ENCODE measurements at places on chromosomes 5 and 9. TPM values are rescaled to one million over a fixed set of nuclear protein-coding genes. Genes with fewer than 3 reads are reported as not detected.

The POLR1E gene
- total RNA-seq, result 18.0 TPM

The DPYSL3 gene
- total RNA-seq, result 30.7 TPM

DNA sequence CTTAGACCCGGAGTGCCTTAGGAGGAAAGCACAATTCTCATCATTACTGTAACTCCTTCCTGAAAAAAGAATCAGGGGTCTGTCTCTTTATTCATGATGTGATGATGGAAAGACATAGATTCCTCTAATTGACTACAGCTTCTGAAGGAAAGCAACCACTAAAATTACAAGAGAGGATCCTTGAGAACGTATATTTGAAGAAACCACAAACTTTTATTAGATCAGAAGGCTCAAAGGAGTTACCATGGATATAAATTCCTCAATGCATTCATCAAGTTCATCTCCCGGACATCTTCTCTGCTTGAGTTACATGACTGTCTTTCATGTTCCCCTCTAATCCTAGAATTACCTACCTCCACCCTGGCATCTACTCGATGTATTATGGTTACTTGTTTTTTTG lies 104.1 kb upstream of the PAPPA start:
- no peaks in the 10 kb centered on the region for H3K27me3 ChIP-seq
- DNase-seq, result no peak
- H3K36me3 ChIP-seq, result no peaks in the 10 kb centered on the region
- no peak overlapping the region for H3K27ac ChIP-seq
- no peaks in the 10 kb centered on the region for H3K4me1 ChIP-seq

DNA sequence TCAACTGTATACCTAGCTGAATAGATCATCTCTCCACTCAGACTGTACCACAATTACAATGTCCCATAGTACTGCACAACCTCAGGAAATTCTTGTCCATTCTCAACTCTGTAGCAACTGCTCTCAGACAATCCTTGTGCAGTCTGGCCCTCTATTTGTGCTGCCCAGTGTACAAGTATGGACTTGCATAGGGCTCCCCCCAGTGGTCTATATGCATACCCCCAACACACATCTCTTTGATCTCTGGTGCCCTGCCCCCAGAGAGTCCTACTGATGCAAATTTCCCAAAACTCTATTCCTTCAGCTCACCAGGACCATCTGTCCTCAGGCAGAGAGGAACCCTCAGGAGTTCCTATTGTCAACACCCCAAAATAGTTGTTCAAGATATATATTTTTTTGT lies 205.3 kb downstream of the SLCO4C1 start:
- peak; percentile 33 for DNase-seq
- no peaks in the 10 kb centered on the region for H3K4me1 ChIP-seq
- H3K27me3 ChIP-seq, result no peaks in the 10 kb centered on the region
- no peak overlapping the region for H3K4me3 ChIP-seq

The LCP2 gene
- 3.2 TPM for total RNA-seq

GRCh38 chr9:38062498-38063362 lies 6.3 kb downstream of the SHB start:
- H3K27ac ChIP-seq, result no peak overlapping the region
- no peaks in the 10 kb centered on the region for H3K36me3 ChIP-seq
- no peak for DNase-seq

DNA sequence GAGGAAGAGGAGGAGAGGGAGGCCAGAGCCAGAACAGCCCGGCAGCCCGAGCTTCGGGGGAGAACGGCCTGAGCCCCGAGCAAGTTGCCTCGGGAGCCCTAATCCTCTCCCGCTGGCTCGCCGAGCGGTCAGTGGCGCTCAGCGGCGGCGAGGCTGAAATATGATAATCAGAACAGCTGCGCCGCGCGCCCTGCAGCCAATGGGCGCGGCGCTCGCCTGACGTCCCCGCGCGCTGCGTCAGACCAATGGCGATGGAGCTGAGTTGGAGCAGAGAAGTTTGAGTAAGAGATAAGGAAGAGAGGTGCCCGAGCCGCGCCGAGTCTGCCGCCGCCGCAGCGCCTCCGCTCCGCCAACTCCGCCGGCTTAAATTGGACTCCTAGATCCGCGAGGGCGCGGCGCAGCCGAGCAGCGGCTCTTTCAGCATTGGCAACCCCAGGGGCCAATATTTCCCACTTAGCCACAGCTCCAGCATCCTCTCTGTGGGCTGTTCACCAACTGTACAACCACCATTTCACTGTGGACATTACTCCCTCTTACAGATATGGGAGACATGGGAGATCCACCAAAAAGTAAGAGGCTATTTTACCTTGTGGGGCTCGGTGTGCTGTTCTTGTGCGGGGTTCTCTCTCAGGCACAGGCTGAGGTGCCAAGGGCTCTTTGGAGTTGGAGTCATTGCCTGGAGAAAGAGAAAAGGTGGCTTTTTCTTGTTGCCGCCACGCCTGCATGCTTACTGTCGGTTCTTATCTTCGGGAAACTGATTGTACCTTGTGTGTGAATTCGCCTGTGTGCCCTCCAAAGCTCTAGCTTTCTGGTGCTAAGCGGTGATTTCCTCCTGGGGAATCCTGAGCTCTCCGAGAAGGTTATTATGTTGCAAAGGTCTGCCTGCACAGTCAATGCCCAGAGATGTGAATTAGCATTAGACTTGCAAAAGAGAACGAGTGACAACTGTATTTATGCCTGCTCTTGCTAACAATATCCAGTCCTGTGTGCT lies at the start of gene ISL1:
TSS of gene ISL1 (plus strand) at position 318 of the 991 bp plus-strand sequence. CDS start at position 542, 224 bp downstream.
- no peak within 1 kb of the TSS for H3K27ac ChIP-seq
- peak; percentile 61 for DNase-seq
- H3K4me3 ChIP-seq, result no peak within 1 kb of the TSS
- H3K4me1 ChIP-seq, result peaks cover 35% of the 10 kb centered on the region

The TRIM36 gene
- total RNA-seq, result 3.4 TPM

GRCh38 chr9:124496075-124496449 lies 11.1 kb downstream of the NR5A1 start:
- H3K36me3 ChIP-seq, result no peaks in the 10 kb centered on the region
- H3K27ac ChIP-seq, result no peak overlapping the region
- H3K4me1 ChIP-seq, result no peaks in the 10 kb centered on the region

The SUSD3 gene
- total RNA-seq, result 3.6 TPM

GRCh38 chr9:100309992-100310391 lies 42.8 kb downstream of the TEX10 start:
- H3K27ac ChIP-seq, result no peak overlapping the region
- no peaks in the 10 kb centered on the region for H3K36me3 ChIP-seq
- no peaks in the 10 kb centered on the region for H3K4me1 ChIP-seq
- no peaks in the 10 kb centered on the region for H3K27me3 ChIP-seq
- no peak for DNase-seq

The SLC27A6 gene
- not detected for total RNA-seq

DNA sequence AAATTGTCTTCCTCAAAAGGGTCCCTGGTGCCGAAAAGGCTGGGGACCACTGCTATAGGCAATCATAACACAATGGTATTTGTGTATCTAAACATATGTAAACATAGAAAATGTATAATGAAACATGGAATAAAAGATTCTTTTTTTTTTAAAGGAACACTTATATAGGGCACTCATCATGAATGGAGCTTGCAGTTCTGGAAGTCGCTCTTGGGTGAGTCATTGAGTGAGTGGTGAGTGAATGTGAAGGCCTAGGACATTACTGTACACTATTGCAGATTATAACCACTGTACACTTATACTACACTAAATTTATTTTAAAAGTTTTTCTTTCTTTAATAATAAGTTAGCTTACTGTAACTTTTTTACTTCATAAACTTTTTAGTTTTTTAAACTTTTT lies 176.4 kb downstream of the ARRDC3 start:
- H3K4me1 ChIP-seq, result peaks cover 6% of the 10 kb centered on the region
- no peaks in the 10 kb centered on the region for H3K27me3 ChIP-seq
- no peaks in the 10 kb centered on the region for H3K36me3 ChIP-seq
- no peak for DNase-seq

The GLRA1 gene
- total RNA-seq, result not detected

GRCh38 chr9:36870960-36871359 lies 163.1 kb downstream of the PAX5 start:
- H3K27ac ChIP-seq, result no peak overlapping the region
- DNase-seq, result no peak
- no peaks in the 10 kb centered on the region for H3K27me3 ChIP-seq

The NR2F1 gene
- total RNA-seq, result 43.3 TPM

The KCNV2 gene
- total RNA-seq, result not detected

GRCh38 chr9:81776390-81776789 lies 87.0 kb upstream of the TLE1 start:
- no peaks in the 10 kb centered on the region for H3K27me3 ChIP-seq
- H3K4me1 ChIP-seq, result no peaks in the 10 kb centered on the region
- H3K4me3 ChIP-seq, result no peak overlapping the region

DNA sequence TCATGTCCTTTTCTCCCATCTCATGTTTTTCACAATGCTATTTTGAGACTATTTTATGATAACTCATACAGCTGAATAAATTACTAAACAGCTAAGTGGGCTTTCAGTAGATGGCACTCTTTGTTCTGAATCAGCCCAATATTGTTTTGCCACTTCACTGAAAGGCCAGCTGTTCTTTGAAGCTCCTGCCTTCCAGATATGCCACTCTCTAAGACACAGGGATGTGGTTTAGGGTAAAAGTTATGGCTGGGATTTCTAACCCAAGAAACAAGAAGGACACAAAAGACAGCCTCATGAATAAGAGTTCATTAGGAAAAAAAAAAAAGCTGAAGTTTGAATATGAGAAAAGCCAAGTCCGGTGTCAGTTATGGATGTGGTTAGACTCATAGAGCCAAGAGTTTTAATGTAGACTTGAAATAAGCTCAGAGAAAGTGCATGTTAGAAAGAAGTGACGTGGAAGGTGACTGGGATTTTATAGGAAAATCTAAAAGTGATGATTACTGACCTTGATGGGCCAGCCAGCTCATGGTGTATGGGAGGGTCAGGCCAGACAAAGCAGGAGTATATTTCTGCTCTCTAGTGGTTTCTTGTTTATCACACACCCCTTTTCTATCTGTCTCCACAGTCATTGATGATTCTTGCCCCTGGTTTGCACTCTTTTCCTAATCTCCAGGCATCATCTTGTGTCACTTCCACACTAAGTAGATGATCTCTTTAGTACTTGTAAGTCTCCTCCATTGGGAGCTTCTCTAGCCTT lies 488.5 kb downstream of the NR2F1-AS1 start:
- H3K27ac ChIP-seq, result no peak overlapping the region
- no peak overlapping the region for H3K4me3 ChIP-seq
- no peak for DNase-seq
- H3K27me3 ChIP-seq, result no peaks in the 10 kb centered on the region
- no peaks in the 10 kb centered on the region for H3K36me3 ChIP-seq

- no peak for DNase-seq
- H3K27ac ChIP-seq, result no peak overlapping the region
- no peaks in the 10 kb centered on the region for H3K36me3 ChIP-seq
These were observed 26.2 kb downstream of the ARL14EPL start for GRCh38 chr5:116058346-116058936.
